ENCODE measurements at places on chromosomes 2 and 18.

DNA sequence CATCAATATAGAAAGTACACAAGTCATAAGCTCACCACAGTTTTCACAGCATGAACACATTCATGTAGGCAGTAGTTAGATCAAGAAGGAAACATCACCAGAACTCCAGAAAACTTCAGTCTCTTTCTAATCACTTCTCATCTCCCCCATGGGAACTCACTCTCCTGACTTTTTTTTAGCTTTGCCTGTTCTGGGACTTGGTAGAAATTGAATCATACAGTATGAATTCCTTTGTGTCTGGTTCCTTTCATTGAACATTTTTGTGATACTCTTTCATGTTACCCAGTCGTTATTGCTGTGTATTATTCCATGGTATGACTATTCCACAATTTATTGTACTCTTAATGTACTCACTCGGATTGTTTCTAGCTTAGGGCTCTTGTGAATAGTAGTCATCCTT is 160.2 kb downstream of the TAF4B start:
- no peak for DNase-seq

GRCh38 chr2:67950919-67951318 is 111.9 kb downstream of the C1D start:
- DNase-seq, result no peak

- no peak for DNase-seq
These were observed 290 bp downstream of the PSMG2 start for GRCh38 chr18:12703096-12703567.

DNA sequence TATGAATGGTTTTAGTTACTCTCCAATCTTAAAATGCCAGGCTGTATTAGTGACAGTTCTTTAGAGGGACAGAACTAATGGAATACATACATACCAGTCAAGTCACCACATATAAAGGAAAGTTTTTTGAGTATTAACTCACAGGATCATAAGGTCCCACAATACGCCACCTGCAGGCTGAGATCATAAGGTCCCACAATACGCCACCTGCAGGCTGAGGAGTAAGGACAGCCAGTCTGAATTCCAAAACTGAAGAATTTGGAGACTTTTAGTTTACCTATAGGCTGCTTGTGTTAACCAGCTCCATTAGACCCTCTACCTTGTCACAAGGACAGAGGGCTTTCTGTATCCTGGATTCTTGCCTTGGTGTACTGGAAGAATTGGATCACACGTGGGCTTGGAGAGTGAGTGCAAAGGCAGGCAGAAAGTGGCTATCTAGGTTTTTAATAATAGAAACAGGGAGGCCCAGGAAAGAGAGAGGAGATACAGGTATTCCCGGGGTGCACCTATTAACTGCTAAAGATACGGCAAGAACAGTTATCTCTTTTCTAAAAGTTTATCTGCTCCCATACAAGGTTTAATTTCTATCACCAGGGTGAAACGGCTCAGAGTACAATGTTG is 234.9 kb upstream of the CYRIA start:
- DNase-seq, result no peak

GRCh38 chr2:181782660-181783059 is 102.3 kb upstream of the NEUROD1 start:
- DNase-seq, result no peak

- no peak for DNase-seq
These were observed 419.0 kb downstream of the DSC3 start for GRCh38 chr18:30623401-30624065.

DNA sequence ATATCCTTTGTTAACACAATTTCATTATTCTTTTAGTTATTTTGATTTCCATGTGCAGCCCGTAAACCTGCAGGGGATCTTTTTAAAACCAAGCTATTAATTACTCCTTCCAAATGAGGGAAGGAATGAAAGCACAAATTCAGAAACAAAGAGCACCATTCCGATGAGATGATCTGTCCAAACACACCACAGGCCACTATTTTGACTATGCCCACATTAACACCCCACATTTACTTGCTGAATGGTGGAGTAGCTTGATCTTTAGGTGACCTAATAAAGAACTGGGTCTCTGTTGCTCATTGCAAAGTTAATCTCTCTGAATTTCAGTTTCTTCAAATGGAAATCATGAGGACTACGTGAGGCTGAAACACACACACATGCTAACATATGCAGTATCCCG is 218.0 kb downstream of the IRS1 start:
- DNase-seq, result no peak

Measured in activated CD4-positive, CD25-positive, alpha-beta regulatory T cell (primary cell).